Stimulated activated CD8-positive, alpha-beta memory T cell treated with anti-CD3 and anti-CD28 coated beads, Interleukin-2, amount 100 ng/mL, for 1 hour (primary cell): ENCODE measurements at places on chromosomes 4 and X.

DNA sequence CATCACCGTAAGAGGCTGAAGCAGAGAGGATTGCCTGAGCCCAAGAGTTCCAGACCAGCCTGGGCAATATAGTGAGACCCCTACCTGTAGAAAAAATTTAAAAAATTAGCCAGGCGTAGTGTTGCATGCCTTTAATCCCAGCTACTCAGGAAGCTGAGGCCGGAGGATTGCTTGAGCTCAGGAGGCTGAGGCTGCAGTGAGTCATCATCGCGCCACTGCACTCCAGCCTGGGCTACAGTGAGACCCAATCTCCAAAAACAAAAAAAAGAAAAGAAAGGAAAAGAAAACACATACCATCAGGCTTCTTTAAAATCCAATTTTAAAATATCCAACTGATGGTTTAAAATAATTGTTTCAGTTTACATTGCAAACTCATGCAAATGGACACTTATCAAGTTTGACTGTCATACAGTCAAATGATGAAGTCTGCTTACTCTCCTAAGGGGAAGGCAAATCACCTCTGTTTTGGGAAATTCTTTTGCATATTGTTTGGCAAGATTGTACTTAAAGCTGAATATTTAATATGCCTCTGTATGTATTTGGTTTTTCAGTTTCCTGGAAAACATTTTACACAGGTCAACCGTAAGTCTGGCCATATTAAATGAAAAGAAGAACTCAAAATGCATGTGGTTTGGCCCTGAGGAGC, 23.7 kb upstream of the TENM3 start:
- no peak for DNase-seq

DNA sequence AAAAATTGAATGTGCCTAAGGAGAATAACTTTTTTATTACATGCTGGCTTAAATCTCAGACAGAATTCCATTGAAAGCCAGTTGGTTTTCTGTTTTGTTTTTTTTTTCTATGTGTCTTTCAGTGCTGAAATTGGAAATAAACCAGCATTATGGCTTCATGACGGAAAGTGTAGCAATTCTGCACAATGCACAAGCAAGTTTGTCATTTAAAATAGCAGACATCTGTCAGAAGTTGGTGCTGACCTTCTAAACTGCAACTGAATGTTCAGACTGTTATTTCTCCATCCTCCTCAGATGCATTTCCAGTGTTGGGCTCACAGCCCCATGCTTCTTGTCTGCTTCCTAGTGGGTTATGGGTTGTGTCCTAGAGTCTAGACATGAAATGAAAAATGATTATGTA, 107.2 kb upstream of the LIMCH1 start:
- no peak for DNase-seq

DNA sequence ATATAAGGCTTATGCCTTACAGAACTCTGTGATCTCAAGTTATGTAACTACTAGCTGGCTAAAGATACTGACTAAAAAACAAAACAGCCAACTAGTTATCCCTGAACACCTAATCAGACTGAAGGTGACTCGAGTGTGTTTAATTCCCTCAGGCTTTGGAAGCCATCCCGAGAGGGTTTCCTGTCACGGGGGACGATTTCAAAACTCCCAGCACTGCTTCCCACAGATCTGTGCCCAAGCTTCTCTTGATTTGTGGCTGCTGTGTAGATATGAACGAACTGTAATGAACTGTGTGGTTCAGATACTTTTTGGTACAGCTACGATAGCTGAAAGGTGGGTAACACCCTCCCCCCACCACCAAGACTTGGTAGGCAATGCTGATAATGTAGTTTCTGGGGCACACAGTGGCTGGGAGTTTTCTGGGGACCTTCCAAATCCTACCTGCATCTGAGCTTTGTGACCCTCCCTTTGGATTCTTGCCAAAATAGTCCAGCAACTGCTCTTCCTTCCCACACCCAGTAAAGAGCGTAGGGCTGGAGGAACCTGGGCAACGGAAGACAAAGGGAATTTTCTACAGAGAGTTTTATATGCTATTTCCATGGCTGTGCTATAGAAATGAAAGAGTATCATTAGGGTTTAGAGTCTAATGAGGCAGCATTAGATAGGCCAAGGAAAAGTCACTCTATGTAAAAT, 148.8 kb downstream of the MGST2 start:
- DNase-seq: no peak

DNA sequence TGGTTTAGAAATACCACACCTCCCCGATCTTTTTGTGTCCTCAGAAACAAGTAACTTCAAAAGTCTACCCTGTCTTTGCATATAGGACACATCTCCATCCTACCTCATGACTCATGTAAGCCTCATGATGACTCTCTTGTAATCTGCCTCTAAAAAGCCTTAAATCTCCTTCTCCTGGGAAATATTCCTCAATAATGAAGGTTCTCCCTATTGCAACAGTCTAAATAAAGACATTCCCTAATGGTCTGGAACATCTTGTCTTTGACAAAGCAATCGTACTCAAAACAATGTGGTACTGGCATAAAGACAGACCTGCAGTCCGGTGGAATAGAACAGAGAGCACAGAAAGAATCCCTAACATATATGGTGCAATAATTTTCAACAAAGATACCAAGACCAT, 257.7 kb downstream of the OPHN1 start:
- no peak for DNase-seq

GRCh38 chrX:101399825-101400224, 7.9 kb downstream of the GLA start:
- no peak for DNase-seq

GRCh38 chrX:130028196-130028595, 45.8 kb downstream of the BCORL1 start:
- peak; percentile 26 for DNase-seq

DNA sequence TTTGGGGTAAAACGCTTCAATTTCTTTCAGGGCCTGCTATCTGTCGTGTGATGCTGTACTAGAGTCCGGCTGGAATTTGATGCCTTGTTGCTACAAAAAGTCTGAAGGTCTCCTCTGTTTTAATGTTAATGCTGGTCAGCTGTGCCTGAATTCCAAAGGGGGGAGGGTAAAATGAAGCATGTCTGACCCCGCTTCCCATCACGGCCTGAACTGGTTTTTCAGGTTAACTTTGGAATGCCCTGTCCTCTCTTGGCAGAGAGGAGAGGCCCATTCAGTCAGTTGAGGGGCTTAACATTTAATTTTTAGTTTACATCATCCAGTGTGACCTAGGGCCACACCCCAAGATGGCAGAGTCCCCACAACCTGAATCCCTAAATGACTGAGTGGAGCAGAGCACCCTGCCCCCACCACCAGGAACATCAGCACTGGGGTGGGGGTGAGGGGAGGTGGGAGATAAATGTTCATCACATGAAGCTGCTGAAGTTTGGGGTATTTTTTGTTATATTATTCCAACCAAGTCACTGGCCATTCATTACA, 47.9 kb upstream of the GPR78 start:
- DNase-seq: no peak

GRCh38 chrX:44915361-44915868, 42.4 kb downstream of the KDM6A start:
- no peak for DNase-seq

DNA sequence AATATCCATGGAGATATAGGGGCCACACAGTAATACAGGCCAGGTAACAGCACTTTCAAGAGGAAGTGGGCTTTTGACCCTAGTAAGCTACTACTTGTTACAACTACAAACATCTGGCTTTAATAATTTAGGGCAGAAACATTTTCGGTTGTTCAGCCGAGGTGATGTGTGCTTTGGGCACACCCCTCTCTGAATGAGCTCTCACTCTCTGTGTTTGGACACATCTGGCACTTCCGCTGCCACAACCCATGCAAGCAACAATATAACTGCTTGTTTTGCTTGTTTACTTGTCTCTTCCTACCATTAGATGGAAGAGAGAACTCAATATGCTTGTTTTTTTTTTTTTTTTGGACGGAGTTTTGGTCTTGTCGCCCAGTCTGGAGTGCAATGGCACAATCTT, 277.2 kb downstream of the HS3ST1 start:
- DNase-seq: no peak

DNA sequence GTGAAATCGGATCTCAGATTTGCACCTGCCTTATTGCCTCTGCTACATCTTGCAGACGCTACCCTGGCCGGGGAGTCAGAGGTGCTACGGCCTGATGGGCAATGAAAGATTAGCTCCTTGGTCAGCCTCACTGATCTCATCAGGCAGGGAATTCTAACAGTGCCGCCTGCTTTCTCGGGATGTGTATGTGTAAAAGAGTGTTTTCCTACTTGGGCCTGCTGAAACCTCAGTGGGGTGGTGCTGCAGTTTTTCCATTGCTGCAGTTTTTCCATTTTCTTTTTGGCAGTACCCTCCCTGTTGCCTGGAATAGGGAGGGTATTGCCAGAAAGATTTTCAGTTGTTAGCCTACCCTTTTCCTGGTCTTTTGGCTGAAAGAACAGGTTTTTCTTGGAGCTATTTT, 117.5 kb downstream of the CDKL5 start:
- no peak for DNase-seq

DNA sequence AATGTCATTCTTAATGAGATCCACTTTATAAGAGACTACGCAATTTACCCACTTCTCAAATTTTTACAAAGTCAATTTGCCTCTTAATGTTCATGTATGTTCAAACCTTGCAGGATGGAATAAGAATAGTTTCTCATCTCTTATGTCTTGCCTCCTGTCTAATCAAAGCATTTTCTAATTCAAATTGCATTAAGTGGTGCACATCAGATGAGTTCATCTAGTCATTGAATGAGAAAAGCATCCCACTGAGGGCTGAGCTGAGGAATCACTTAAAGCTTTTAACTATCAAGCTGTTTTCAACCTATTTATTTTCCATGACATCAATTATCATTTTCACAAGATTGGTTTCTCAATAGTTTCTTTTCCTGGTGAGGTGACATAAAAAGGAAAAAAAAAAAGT, 1964.0 kb downstream of the PCDH7 start:
- no peak for DNase-seq

GRCh38 chr4:7815562-7815961, 124.1 kb downstream of the AFAP1 start:
- DNase-seq: no peak

GRCh38 chr4:134154097-134154496, 47.5 kb downstream of the PABPC4L start:
- DNase-seq: no peak

DNA sequence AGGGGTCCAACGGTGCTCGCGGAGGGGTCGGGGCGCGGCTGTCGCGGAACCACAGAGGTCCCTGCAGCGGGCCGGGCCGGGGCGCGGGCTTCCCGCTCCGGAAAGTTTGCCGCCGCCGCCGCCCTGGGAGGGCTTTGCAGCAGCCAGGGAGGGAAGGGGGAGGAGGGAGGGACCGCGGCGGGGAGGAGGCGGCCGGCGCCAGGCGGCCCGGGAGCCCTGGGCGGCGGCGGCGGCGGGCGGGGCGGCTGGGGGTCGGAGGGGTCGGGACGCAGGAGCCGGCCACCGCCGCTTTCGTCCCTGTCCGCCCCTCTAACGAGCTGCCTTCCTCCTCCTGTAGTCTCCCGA, 375 bp downstream of the FGFR3 start:
- DNase-seq: no peak

GRCh38 chrX:133359466-133359865, 55.8 kb downstream of the GPC4 start:
- no peak for DNase-seq

- DNase-seq: no peak
Measured at GRCh38 chr4:26576231-26576739, 7.6 kb upstream of the TBC1D19 start.

- DNase-seq: no peak
Measured at GRCh38 chrX:44155126-44155525, 181.9 kb upstream of the NDP start.

DNA sequence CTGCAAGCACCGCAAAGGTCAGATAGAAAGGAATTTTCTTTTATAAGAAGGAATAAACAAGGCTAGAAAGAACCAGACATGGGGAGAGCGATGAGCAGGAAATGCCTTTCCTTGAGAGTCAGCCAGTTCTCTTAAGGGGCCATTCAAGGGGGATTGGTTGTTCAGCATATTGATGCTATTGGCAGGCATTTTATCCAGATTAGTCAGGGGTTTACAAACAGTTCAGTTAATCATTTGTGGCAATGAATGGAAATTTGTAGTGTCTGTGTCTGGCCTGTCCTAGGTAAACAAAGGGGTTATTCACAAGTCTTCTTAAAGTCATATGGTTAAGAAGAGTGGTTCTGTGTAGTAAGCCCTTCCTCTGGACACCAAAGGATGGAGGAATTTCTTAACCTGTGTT, 184.7 kb upstream of the FRMPD4 start:
- DNase-seq: no peak

DNA sequence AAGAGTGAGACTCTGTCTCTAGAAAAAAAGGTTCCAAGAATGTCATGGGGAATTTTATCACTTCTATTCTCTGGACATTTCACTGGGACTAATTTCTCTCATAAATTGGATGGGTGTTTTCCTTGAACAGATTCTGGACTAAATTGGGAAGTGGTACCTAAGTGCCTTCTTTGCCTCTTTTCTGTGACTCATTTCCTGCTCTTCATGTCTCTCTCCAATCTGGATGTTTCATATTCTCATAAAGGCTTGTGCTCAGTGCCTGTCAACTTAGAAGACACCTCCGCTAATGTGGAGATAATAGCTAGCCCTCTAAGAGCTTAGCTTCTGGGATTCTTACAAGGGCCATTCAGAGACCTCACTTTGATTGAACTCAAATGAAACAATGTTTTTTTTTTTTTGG, 38.0 kb upstream of the IGFBP7 start:
- DNase-seq: no peak

DNA sequence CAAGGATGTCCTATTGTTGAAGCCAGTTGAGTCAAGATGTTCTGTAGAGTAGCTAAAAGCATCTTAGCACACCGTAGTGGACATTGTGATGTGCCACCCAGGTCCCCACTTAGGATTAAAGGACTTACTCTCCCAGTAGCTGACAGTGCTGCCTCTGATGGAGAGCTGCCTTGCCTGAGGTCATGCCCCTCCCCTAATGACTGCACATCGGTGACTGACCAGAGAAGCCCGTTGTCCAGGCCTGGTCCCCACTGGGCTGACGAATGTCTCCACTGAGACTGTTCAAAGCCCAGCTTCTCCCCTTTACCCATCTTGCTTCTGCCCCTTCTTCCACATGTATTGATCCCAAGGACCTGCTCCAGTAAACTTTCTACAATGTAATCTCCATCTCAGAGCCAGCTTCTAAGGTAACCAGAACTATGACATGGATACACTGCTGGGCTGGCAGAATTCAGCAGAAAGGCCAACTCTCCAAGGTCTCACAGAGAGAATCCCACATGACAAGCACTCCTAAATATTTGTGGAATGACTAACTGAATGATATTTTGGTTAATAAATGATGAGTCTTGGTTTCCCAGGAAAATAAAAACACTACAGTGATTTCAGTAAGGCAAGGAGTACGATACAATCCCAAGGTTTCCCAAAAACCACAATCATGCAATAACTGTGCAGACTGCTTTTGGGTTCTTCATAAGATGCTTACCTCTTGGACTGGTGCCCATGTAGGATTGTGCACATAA, 82.4 kb upstream of the TMEM150C start:
- DNase-seq: no peak

DNA sequence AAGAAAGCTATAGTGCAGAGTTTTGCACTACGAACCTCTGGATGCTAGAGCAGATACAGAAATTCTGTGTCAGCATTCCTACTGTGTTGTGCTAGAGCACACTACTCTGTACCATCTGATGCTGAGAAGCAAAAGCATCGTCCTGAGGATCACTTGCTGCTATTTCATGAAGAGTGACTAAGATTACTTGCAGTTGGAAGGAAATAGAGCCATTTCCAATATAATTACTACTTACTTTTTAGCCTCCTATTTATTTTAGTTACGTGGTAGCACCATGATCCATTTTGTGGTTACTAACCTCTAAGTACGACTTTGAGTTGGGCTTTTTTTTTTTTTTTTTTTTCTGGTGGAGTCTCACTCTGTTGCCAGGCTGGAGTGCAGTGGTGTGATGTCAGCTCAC, 226.7 kb downstream of the PALLD start:
- no peak for DNase-seq
